ENCODE measurements at places on chromosomes 2 and 18. TPM values are rescaled to one million over a fixed set of nuclear protein-coding genes. Genes with fewer than 3 reads are reported as not detected.

GRCh38 chr2:125086313-125087184 is 1061.5 kb downstream of the CNTNAP5 start:
- no peak for DNase-seq

- DNase-seq, result no peak
These were observed at the start of gene LAMA1 for GRCh38 chr18:7117390-7118355. LAMA1 (minus strand) TSS chr18:7117797; CDS start chr18:7117720, 77 bp downstream.

GRCh38 chr2:214096208-214096715 is 314.6 kb upstream of the VWC2L start:
- no peak for DNase-seq

The ESPNL gene
- polyA plus RNA-seq, result 8.8 TPM

The ANKRD44 gene
- 20.4 TPM for polyA plus RNA-seq

DNA sequence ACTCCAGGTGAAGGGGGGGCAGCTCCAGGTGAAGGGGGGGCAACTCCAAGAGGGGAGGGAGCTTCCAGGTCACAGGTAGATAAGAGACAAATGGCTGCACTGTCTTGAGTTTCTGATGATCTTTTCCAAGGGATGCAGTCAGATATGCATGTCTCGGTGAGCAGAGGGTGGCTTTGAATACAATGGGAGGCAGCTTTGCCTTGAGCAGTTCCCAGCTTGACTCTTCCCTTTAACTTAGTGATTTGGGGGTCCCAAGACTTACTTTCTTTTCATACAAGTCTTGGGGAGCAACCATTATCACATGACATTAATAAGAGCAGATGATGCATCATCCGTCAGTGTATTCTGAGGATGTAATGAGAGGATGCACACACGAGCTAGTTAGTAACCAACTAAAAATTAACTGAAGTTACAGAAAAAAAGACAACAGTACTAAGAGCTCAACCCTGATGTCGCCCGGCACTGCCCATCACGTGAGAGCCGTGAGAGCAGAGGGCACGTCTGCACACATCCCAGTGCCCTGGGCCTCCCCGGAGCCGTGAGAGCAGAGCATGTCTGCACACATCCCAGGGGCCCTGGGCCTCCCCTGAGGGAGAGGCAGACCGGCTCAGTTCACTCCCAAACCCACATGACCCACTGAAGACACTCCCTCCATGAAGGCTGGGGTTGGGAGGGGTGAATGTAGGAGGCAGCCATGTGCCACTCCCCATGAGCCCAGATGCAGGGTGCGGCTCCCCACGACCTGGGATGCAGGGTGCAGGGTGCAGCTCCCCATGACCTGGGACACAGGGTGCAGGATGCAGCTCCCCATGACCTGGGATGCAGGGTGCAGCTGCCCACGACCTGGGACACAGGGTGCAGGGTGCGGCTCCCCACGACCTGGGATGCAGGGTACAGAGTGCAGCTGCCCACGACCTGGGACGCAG is 39.4 kb downstream of the PXDN start:
- no peak for DNase-seq

The BMP10 gene
- not detected for polyA plus RNA-seq

The SERPINB4 gene
- not detected for polyA plus RNA-seq

The ACMSD gene
- 0.78 TPM for polyA plus RNA-seq

Measured in right lung (tissue), 10 donors.